ENCODE measurements at places on chromosomes 1 and 21.
A peak's percentile ranks its signal among the peaks of the same experiment; 100 is the strongest.

DNA sequence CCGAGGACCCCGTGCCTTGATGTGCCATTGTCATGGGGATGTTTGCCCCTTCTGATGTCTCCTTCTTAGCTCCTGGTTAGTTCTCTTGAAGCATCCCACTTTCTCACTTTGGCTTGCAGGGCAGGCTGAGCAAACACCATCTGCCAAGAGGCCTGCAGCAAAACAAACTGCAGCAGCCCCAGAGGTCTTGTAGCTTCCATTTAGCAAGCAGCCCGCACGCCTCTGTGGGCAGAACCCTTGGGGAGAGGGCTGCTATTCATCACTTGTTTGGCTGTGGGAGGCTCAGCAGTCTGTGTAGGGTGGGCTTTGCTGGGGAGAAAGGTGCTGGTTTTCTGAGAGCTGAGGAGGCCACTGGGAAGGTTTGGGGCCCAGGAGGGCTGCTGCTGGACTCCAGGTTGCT is 56.7 kb downstream of the KCNC4 start:
- DNase-seq: no peak

DNA sequence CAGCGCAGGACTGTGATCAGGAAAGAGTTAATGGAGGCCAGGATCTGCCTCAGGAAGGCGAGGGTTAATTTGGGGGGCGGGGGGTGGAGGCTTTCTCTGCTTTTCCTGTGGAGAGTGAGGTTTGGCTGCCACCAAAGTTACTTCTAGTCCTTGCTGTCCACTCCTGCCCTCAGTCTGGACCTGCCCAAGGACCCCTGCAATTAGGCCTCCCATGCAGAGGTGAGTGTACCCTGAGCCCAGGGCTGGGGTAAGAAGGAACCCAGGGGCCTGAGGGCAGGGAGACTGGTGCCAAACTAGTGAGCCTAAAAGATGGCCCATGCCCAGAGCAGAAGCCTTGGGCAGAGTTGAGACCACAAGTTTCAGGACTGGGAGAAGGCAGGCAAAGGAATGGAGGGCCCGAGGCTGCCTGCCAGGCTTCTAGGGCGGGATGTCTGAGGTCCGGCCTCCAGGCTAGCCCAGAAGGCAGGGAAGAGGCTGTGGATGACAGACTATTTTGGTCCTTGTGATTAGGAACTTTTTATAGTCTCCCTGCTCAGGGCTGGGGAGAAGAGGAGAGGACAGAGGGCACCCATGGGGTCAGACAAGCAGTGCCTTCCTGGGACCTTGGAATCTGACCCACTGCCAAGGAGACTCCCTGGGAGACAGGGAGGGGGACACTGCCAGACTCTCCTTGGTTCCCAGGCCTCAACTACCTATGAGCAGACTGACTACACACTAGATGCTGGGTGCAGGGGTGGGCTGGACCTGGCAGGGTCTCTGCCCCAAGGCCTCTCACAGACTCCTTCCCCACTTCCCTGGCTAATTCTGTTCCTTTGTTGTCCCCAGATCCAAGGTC is at the start of gene FAM110D:
TSS of gene FAM110D (plus strand) at position 172 of the 835 bp plus-strand sequence. CDS start 2,213 bp downstream, outside the sequence.
- no peak for DNase-seq

- DNase-seq: peak; percentile 46
These were observed 22.8 kb upstream of the TARS2 start for GRCh38 chr1:150464422-150464826.

DNA sequence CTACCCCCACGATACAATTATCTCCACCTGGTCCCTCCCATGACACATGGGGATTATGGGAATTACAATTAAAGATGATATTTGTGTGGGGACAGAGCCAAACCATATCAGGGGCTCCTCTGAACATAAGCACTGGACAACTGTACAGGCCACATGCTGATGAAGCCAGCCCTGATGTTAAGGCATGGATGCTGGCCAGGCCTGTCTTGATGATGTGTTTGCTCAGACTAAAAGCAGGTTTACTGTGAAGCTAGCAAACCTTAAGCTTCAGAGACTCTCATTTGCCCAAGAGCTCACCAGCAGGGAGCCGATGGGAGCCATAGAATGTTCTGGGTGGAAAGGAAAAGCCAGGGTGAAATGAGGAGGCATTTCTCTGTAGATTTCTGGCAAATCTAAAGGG is 135.3 kb upstream of the KCNK1 start:
- no peak for DNase-seq

DNA sequence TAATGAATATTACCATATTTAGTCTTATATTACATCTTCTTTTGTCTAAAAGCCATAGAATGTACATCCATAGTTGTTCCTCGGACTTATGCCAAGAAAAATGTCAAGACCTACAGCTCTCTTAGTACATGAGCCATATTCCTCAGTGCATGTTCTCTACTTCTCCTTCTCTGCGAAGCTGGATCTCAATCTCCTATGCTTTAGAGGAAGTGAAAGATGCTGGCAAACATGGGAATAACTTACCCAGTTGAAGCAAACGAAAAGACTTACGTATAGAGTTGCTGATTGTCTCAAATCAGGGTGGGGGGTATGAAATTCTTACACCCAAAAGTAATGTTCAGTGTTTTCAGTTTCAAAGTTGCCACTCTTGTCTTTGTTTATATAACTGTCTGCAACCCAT is 32.7 kb downstream of the OR13G1 start:
- DNase-seq: no peak

- DNase-seq: no peak
These were observed 3.0 kb upstream of the FOXD3 start for GRCh38 chr1:63319046-63320021.

DNA sequence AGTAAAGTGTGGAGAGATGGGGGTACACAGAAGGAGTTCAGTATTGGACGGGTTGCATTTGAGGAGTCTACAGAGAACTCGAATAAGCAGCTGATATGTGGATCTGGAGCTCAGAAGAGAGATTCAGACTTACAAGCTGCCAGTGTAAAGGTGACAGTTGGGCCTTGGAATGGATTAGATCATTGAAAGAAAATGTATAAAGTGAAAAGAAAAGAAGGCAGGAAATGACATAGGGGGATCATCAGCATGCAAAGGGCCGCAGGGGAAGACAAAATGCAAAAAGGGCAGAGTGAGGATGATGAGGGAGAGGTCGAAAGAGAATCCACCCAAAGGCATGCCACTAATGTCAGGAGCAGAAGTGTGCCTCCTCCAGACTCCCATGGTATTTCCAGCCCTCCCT is 273.3 kb downstream of the TNR start:
- DNase-seq: no peak

- DNase-seq: no peak
These were observed 42.8 kb upstream of the USP24 start for GRCh38 chr1:55257958-55258357.

GRCh38 chr1:175388285-175388684 is 195.7 kb upstream of the KIAA0040 start:
- DNase-seq: no peak

DNA sequence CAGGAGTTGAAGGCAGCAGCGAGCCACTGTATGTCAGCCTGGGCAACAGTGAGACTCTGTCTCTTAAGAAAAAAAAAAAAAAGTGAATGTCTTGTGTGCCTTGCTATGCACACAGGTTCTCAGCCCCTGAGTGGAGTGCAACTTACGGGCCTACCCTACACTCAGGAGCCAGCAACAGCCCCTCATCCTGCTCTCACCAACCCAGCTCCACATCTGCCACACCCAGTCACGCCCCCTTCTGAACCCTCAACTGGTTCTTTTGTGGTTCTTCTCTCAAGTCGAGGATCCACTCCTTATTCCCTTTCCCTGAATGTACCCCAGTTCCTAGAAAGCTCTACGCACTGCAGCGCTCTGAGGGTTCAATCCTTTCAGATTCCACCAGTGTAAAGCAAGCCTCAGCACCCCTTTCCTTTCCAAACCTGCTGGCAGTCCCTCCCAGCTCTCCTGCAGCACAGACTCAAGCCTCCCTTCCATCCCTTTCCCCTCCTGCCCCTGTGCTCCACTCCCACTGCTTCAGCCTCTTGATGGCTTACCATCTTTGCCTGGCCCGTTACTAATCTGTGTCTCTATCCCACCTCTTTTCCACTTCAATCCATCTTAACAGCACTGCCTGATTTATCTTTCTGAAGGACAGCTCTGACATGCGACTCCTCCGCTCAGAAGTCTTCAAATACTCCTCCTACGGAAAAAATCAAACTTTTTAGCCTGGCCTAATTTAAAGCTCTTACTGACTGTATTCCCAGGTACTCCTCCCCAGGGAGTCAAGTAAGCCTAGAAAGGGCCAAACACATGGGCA is 38.1 kb downstream of the GNB1 start:
- no peak for DNase-seq

DNA sequence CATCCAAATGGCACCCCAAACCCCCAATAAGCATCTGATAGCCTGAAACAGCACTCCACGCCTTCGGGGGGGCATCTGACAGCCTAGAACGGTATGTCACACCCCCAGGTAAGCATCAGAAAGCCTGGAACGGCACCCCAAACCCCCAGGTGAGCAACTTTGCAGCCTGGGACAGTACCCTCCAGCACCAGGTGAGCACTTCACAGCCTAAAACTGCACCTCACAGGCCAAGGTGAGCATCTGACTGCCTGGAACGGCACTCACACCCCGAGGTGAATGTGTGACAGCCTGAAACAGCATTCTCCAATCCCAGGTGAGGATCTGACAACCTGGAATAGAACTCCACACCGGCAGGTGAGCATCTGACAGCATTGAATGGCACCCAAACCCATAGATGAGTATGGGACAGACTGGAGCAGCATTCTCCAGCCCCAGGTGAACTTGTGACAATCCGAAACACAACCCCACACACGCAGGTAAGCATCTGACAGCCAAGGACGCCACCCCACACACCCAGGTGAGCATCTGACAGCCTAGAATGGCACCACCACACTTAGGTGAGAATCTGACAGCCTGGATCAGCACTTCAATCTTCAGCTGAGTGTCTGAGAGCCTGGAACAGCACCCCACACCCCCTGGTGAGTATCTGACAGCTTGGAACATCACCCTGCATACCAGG is 18.3 kb upstream of the MMEL1 start:
- no peak for DNase-seq

DNA sequence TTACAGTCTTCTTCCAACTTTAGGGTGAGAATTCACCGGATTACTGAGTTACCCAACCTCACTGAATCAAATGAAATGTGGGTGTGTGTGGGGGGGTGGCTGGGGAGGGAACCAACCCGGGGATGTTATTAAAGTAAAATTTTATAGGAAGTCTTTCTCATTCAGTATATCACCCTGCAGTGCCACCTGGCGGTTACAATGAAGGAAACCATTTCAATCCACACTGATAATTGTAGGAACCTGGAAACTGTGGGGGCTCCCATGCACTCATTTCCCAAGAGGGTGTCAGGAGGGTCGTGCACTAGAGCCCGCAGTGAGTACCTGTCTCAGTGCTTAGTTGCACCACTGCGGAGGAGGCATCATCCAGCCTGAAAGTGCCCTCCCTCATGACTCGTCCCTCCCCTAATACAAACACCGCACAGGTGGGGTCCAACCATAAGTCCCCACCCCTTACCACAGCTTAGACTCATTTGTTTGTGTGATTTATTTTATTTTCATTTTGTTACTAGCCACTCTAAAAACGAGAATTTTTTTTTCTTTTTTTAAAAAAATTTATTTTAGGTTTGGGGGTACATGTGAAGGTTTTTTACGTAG is 29.1 kb upstream of the IGSF5 start:
- DNase-seq: peak; percentile 11

- DNase-seq: no peak
These were observed 436.4 kb upstream of the PKN2 start for GRCh38 chr1:88247666-88248065.

DNA sequence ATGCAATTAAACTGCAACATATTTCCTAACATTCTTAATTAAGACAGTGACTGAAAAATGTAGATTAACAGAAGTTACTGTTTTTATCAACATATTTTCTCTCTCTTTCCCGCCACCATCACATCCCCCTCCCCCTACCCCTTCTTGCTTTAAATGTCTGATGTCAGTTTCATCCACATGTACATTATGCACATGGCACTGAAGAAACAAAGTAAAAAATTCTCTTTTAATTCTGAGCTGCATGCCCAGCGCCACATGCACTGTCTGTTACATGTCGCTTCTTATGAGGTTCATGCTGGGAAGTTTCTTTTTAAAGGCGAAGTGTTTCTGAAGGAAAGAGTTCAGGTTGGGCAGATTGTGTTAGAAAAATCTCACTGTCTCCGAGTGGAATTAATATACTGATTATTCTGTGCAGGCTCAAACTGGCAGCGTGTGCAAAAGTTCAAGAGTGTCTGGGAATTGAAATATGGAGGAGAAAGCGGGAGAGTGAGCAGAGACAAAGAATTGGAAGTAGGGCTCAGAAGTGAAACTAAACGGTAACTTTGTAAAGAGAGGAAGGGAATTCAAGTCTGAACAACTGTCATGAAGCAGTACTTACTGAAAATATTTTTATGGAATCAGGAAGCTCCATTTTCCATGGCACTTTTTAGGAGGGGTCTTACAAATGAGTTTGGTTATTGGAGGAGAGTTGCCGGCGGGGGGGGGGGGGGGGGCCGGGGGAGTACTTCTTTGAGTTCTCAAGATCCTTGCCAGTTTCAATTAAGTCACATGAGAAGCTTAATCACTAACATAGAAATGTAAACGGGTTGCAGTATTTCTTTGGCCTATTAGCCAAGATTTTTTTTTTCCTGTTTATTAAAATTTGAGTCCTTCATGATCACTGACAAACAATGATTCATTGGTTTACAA is 217.6 kb downstream of the SDCCAG8 start:
- no peak for DNase-seq

DNA sequence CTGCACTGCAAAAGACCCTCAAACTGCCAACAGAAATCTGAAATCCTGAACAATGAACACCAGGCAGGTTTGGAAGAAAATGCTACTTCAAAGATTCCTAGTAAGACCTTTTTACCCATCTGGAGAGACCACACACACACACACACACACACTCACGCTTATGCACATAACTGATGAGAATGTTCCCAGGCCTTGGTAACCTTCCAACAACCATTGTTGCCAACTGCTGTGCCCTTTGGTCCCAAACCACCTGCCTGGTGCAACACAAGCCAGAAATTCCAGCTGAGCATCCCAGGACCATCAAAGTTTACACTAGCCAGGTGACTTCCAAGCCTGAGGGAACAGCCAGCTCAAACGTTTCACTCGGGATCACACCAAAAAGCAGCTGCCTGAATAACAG is 56.9 kb downstream of the SEC16B start:
- no peak for DNase-seq

DNA sequence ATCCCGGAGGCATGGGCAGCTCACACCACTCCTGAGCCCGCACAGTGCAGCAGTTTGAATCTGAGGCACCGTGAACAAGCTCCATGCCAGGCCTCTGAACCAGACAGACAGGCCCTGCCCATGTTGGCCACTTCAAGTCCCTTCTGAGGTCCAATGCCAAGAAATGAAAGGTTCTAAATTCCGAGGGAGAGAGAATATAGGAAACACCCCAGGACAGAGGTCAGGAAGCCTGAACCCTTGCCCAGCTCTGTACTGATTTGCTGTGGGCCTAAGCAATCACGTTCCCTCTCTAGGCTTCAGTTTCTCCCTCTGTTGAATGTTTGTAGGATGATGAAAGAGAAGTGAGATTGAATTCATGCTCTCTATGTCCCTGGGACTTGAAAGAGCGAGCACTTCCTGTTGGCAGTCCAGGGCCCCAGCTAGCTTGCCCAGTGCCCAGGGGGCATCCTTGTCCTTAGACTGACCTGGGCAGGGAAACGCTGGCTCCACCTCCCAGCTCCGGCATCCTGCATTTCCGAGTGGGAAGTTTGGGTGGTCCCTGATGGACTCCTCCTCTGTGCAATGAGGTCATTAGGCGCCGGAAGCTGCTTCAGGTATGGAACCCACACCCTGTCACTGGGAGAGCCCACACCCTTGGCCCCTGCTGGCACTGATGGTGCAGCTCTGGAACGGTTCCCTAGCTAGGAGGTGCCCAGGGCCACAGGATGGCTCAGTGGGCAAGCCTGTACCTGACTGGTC is 242.4 kb upstream of the TMEM51 start:
- DNase-seq: no peak

- no peak for DNase-seq
These were observed 1.4 kb upstream of the DPM3 start for GRCh38 chr1:155141749-155142148.

Measured in HT1080 (cell line).